ENCODE measurements at places on chromosomes 4 and X.

DNA sequence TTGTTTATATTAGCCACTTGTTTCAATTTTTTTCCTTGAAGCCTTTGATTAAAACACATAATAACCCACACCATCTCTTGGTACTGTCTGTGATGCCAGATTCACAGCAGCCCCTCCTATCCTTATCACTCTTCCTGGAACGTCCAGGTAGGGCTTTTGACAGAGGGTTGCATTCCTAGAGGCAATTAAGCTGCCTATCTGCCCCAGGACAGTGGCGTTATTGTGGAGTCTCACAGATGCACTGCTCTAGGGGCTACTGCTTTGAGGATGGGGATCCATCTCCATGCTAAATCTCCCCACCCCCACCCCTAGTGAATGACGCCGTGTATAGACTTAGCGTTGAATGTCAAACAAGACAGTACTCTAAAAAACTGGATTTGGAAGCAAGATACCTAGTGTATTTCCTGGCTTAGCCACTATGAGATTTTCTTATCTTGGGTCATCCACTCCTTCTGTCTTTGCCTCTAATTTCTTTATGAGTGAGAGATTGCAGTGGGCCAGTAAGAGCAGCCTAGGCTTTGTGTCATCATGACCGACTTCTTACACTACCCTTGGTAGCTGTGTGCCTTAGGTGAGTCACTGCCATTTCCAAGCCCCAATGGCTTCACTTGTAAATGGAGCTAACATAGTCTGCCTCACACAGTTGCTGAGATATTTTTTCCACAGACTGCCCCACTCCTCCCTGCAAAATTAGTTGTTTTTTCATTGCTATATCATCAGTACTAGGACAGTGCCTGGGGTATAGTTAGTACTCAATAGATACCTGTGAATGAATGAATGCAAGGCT is 90.9 kb downstream of the EGF start:
- DNase-seq: no peak

DNA sequence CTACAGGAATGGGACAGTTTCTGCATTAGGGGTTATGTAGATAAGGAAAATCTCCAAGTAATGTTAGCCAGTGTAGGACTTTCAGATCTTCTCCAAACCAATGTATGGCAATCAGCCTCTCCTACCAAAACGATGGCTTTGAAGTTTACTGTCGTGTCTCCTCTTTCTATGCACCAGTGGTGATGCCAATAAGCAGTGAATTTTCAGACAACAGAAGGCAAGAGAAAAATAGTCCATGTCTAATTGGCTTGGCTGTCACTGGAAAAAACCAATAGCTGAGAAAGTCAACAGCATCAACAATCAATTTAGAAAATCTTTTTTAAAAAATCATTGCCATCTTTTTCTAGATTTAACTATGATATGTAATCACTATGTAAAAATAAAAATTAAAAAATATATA is 35.0 kb downstream of the LIMCH1 start:
- DNase-seq: no peak

GRCh38 chrX:20521222-20521621 is 254.5 kb upstream of the RPS6KA3 start:
- DNase-seq: no peak

DNA sequence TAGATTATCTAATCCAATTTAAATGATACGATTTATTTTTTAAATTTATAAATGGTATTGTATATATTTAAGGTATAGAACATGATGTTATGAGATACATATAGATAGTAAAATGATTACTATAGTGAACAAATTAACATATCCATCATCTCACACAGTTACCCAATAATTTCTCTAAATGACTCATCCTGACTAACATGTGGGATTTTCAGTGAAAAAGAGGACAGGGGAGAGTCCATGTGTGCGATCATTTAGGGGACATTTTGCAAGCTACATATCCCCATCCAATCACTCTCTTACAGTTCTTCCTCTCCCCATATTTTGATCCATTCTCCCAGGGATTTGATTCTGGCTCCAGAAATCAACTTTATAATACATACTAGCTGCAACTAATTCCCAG is 88.2 kb downstream of the ABCB7 start:
- no peak for DNase-seq

DNA sequence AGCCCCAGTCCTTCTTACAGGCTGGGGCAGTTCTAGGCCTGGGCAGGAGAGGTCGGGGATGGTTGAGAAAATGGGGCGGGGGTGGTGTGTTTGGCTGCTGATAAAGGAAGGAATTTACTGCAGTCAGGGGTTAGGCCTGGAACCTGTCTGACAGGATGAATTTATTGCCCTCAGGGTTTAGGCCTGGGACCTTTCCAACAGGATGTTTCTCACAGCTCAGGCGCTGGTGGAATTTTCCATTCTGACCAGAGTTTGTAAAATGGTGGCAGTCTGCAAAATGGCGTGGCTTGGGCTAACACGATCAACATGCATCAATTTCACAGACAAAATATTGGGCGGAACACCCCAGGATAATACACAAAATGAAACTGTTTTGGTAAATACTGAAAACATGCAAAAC is 83.5 kb upstream of the SPIN4 start:
- DNase-seq: no peak

DNA sequence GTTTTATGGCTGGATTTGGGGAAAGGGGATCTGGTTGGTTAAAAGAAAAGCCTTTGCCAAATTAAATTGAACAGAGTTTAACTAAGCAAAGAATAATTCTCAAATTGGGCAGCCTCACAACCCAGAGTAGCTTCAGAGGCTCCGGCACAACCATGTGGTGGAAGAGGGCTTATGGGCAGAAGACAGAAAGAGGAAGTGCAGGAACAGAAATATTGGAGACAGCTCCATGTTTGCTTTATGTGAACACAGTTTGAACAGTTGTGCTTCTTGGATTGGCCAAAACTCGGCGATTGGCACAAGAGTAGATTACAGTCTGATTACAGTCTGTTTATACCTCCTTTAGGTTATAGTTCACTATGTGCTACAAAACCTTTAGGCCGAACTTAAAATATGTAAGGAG is 562.7 kb downstream of the TRIML1 start:
- DNase-seq: no peak

DNA sequence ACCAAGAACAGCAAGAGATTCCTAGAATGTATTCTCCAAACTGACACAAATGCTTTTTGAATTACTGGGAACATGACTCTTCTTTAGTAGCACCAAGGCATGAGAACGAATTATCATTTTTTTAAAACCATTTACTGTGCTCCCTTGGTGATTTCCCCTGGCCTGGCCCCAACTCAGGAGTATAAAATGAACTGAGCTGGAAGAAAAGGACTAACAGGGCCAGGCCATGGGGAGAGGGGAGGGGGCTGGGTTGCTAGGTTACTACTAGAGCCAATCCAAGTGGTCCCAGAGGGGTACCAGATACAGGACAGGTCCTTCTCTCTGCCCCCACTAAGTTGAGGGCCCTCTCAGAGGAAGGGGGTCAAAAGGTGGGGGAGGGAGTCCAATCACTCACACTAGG is 23.1 kb downstream of the SASH3 start:
- no peak for DNase-seq

DNA sequence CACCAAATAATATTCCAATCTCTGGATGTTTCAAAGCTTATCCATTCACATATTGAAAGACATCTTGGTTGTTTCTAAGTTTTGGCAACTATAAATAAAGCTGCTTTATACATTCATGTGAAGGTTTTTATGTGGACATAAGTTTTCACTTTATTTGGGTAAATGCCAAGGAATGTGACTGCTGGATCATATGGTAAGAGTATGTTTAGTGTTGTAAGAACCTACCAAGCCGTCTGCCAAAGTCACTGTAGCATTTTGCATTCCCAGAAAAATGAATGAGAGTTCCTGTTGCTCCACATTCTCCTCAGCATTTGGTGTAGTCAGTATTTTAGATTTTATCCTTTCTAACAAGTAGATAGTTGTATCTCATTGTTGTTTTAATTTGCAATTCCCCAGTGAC is 1047.7 kb downstream of the C4orf33 start:
- DNase-seq: no peak

DNA sequence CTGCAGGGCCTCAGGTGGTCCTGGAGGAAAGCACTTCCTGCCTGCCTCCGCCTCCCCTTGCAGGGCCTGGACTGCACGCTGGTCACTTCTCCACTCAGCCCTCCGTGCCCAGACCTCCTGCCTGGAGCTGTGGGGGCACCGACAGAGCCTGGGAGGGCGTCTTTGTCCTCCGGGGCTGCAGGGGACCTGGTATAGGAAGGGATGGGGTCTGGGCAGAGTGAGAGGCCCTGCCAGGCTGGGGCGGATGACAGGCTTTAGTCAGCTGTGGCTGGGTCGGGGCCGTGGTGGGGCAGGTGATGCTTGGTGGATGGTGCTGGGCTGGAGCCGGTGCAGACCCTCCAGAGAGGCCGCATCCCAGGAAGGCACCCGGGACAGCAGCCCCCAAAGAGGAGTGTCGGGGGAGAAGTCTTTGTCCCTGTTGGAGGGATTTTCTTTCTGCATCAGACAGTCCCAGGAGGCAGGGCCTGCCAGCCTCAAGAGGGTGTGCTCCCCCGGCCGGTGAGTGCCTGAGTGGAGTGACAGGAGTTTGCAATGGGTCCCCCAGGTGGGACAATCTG is 1.3 kb downstream of the DOK7 start:
- no peak for DNase-seq

DNA sequence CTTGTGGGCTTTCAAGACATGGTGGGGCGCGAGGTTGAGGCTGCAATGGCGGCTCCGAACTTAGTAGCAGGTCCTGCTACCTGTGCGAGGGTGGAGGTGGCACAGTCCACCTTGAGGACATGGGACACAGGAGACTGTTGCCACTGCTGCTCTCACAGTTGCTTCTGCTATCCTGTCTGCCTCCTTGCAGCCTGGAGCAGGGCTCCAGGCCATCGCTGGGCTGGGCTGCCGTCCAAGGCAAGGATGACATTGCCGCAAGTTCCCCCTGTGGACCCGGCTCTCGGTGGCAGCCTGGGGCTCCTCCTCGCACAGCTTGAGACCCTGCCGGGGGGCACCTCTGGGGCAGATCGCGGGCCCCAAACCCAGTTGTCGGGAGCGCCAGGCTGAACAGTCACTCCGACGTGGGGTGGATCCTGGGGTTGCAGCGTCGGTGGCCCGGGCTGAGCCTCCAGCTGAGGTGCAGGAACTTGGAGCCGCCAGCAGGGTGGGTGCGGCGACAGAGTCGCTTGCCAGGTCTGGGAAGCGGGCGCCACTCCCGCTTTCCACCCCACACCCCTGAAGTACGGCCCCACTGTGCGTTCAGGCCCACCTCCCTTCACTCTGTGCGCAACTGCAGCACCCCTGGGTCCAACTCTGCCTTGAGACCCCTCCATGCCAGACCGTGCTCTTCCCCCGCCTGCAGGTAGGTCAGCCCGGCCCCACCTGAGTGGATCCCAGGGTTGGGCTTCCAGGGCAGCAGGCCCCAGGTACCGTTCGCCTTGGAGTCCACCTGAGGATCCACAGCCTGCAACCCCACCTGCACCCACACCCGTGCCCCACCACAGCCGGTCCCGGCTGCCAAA is 192.7 kb upstream of the NUDT6 start:
- no peak for DNase-seq

DNA sequence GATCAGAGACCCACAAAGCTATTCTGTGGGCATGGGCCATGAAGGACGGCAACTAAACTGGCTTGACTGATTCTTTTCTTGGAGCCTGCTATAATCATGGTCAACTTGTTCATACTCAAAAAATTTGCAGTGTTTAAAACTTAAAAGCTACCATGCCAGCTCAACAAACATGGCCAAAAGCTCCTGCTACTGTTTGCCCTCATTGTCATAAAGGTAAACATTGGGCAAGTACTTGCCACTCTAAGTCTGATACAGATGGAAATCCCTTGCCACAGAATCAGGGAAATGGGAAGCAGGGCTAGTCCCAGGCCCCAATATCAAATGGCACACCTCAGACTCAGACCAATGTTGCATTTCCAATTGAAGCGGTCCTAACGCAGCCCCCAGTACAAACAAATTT is 20.4 kb downstream of the UGT2B11 start:
- no peak for DNase-seq

GRCh38 chr4:158172261-158173258 is at the start of gene GASK1B:
GASK1B (minus strand) TSS chr4:158173025; CDS start chr4:158171375, 1,650 bp downstream.
- DNase-seq: peak; percentile 37

DNA sequence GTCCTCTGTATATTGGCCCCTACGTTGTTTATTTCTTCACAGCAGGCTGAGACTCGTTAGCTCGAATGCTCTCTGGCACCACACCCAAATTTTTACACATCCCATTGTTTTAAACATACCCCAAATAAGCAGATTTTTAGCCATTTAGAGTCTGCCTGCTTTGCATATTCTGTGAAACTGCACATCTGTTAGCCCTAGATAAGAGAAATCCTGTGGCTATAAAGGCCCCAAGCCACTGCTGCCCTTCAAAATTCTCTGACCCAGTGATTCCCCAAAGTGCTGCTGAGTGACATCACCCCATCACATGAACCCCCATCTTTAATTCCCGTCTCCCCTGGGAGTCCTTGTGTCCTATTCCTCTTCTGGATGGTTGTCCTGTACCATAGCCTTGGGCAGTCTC is 20.8 kb downstream of the TEX13C start:
- DNase-seq: no peak

GRCh38 chrX:103831342-103831802 is 685 bp downstream of the RAB9B start:
- peak; percentile 21 for DNase-seq

DNA sequence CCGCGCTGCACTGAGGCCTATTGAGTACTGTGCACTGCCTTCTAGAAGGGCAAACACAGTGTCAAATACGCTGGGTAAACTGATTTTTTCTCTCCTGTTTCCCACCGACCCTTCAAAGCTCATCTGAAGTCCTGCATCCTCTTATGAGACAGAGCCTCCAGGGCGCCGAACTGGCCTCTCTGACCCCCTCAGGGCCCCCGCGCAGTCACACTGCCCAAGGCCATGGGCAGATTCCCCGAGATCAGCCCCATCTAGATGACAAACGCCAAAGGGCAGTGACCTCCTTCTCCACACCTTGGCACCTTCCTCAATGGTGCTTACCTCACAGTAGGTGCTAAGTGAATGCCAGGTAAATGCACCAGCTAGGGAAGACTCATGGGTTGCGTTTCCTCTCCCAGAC is 34.4 kb downstream of the CHST7 start:
- DNase-seq: no peak

DNA sequence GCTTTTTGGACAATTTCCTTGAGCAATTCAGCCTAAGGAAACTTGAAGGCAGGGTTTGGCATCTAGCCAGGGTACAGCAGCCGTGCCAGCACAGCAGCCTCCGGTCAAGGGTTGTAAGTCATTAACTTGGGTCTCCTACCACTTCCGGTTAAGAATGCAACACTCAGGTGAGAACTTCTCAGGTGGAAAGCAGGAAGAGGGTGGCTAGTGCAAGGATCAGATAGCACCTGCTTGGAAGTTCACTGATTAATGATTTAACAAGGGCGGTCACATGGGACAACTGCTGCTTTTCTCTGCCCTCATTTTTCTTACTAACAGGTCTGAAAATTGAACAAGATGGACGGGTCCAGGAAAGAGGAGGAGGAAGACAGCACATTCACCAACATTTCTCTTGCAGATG is 30.1 kb upstream of the SCOC start:
- DNase-seq: no peak
